Body of pancreas (tissue), 4 donors: ENCODE measurements at places on chromosomes 5 and 9.

DNA sequence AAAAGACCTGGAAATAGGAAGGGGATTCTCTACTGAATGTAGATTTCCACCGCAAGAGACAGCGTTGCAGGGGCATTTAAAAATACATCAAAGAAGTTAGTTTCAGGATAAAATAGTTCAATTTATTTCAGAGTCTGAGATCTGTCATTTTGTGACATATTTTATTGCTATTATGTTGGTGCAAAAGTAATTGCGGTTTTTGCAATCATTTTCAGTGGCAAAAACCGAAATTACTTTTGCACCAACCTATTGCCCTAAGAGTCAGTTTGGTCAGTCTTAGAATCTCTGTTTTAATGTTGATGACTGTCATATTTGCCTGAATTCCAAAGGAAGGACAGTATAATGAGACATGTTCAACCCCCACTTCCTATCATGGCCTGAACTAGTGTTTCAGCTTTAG, 219.5 kb upstream of the CDH10 start:
- no peak for DNase-seq

GRCh38 chr9:1001838-1002237, 25.4 kb downstream of the DMRT3 start:
- DNase-seq: no peak

- no peak for DNase-seq
These were observed 38.1 kb downstream of the BASP1 start for GRCh38 chr5:17255471-17256021.

DNA sequence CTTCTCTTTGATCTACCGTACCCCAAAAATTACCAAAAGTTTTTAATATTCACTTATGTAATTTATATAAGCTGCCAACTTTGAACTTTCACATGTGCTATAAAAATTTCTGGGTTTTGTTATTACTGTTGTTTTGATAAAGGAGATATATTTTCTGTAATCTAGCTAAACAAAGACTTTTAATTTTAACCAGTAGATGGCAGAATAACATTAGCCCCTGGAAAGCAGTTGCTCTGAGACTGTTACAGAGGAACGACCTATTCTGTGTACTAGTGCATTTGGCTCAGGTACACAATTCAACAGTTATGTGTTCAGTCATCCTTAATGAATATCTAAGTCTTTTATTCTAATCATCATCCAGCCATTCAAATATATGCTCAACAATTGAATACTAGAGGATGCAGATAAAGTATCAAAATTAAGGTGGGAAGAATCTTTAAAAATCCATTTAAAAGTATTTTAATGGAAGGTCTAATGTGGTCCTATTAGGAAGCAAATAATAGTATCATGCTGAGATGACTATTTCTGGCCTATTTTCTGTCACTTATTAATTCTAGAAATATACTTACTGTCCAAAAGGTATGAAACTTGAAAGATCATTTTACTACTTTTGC, 8.6 kb downstream of the KLHL9 start:
- DNase-seq: no peak
